ENCODE measurements at places on chromosomes 2 and 18. TPM values are rescaled to one million over a fixed set of nuclear protein-coding genes. Genes with fewer than 3 reads are reported as not detected.

Gene STARD6
- 0.69 TPM for total RNA-seq

Gene ALPG
- not detected for total RNA-seq

GRCh38 chr18:32152705-32153448 is 37.0 kb upstream of the MEP1B start:
- DNase-seq = no peak

- DNase-seq = no peak
Observed at GRCh38 chr2:214484239-214484638, 73.4 kb downstream of the VWC2L start.

Gene TRIB2
- 9.9 TPM for total RNA-seq

Data from renal cortical epithelial cell (primary cell).